ENCODE measurements at places on chromosomes 1 and 21. TPM values are rescaled to one million over a fixed set of nuclear protein-coding genes. Genes with fewer than 3 reads are reported as not detected.

The SERPINC1 gene
- total RNA-seq = not detected

The PRDX1 gene
- total RNA-seq = 861 TPM

The RLF gene
- 15.4 TPM for total RNA-seq

GRCh38 chr1:41349361-41350054 is 11.7 kb upstream of the FOXO6 start:
- no peak for DNase-seq

GRCh38 chr1:3691421-3692204 is 39.3 kb downstream of the TP73 start:
- no peak for DNase-seq

The C8A gene
- not detected for total RNA-seq

DNA sequence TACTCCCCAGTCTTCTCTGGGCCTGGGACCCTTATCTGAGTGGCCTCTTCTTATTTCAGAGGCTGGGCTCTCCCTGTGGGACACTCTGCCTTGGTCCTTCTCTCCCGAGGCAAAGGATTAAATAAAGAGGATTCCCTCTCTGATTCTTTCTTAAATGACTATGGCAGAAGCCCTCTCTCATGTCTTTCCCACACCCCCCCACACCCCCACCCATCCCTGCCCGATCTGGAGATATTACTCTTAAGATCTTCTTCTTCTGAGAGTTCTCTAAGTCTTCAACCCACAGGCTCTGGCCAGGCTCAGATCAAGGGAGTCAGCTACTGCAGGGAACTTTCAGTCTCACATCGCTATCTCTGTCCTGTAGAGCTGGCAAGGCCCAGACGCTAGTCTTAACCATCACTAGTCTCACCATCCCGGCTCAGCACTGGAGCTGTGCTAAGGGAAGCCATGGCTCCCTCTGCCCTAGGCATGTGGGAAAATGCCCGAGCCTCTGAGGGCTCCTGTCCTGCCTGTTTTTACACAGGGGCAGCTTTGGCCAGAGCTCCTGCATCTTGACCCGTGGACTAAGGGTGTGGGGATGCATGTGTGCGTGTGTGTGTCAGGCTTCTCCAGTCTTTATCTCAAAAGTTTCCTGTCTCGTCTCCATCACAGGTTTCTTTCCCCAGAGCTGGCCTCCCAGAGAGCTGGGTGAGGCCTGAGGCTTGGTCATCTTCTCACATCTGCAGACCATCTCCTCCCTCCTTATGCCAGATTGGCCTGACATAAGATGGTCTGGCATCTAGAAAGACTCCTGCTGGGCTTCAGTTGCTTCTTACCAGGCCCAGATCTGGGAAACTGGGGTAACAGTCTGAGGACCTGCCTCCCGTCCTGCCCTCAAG is 36.7 kb downstream of the LGR6 start:
- no peak for DNase-seq

GRCh38 chr1:178645808-178646200 is 79.2 kb upstream of the RALGPS2 start:
- DNase-seq = peak; percentile 86

The XKR8 gene
- total RNA-seq = 11.4 TPM

- peak; percentile 95 for DNase-seq
Observed at GRCh38 chr1:156123356-156124196, 9.1 kb downstream of the LMNA start.

The AMY1C gene
- not detected for total RNA-seq

DNA sequence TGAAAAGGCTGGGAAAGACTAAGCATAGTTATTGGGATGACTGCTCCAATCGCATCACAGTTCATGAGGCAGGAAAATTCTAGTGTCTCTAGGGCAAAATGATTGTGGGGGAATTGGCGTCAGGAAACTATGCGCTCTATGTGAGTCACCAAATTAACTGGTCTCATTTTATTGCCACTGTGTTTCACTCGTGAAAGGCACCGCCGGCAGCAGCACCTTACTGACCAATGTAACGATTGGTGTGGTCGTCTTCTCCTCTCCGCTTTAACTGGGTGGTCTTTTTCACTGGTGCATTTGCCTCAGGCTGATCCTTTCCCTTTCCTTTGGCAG is 83.5 kb downstream of the SPAG17 start:
- DNase-seq = peak; percentile 67

The TCHHL1 gene
- total RNA-seq = not detected

The IARS2 gene
- total RNA-seq = 61.7 TPM

- DNase-seq = peak; percentile 74
Observed at GRCh38 chr1:68232289-68233148, at the start of gene WLS. Gene WLS (minus strand): TSS chr1:68232523. CDS start chr1:68232299, 224 bp downstream.

DNA sequence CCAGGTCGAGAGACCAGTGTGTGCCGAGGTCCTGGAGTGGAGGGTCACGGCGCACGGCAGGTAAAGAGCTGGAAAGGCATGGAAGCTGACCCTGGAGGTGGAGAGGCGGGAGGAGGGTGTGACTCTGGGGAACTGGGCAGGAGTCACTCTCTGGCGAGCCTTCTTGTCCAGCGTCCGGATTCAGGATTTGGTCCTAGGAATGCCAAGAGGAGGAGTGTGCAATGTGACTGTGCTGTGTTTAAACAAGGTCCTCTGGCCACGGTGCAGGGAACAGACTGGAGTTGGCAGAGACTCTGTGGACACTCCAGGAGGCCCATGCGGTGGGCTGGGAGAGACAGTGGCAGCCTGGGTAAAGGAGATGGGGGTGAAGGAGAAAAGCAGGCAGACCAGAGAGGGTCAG is 64.2 kb upstream of the CASZ1 start:
- no peak for DNase-seq

All from astrocyte (in vitro differentiated cells and primary cell).